Suprapubic skin (tissue), 4 donors: ENCODE measurements at places on chromosomes 3 and 15. TPM values are rescaled to one million over a fixed set of nuclear protein-coding genes. Genes with fewer than 3 reads are reported as not detected.

- no peak overlapping the region for H3K4me3 ChIP-seq
- peaks cover 13% of the 10 kb centered on the region for H3K4me1 ChIP-seq
- H3K27me3 ChIP-seq = no peaks in the 10 kb centered on the region
- H3K36me3 ChIP-seq = no peaks in the 10 kb centered on the region
- DNase-seq = no peak
- H3K27ac ChIP-seq = no peak overlapping the region
Observed at GRCh38 chr3:123605789-123606234, 21.0 kb upstream of the HACD2 start.

GRCh38 chr15:68352401-68353062, 75.0 kb downstream of the FEM1B start:
- peaks cover 26% of the 10 kb centered on the region for H3K4me1 ChIP-seq
- no peak overlapping the region for H3K4me3 ChIP-seq

GRCh38 chr15:93007994-93008393, 81.0 kb downstream of the RGMA start:
- no peak overlapping the region for H3K27ac ChIP-seq
- peaks cover 96% of the 10 kb centered on the region for H3K36me3 ChIP-seq
- no peak for DNase-seq
- no peak overlapping the region for H3K4me3 ChIP-seq
- H3K27me3 ChIP-seq = no peaks in the 10 kb centered on the region

- H3K4me1 ChIP-seq = no peaks in the 10 kb centered on the region
- H3K36me3 ChIP-seq = no peaks in the 10 kb centered on the region
- no peak overlapping the region for H3K4me3 ChIP-seq
- H3K27ac ChIP-seq = no peak overlapping the region
Observed at GRCh38 chr3:59290358-59290757, 240.5 kb upstream of the CFAP20DC start.

GRCh38 chr3:119175872-119176756, 2.7 kb downstream of the UPK1B start:
- no peak overlapping the region for H3K4me3 ChIP-seq
- H3K36me3 ChIP-seq = no peaks in the 10 kb centered on the region
- H3K27ac ChIP-seq = no peak overlapping the region
- H3K4me1 ChIP-seq = no peaks in the 10 kb centered on the region

The TRH gene
- not detected for total RNA-seq

The ZMYND10 gene
- 4.7 TPM for total RNA-seq

The IQCF5 gene
- total RNA-seq = not detected

The SNTN gene
- not detected for total RNA-seq
